ENCODE measurements at places on chromosomes 7 and 10. TPM values are rescaled to one million over a fixed set of nuclear protein-coding genes. Genes with fewer than 3 reads are reported as not detected.

The TEX47 gene
- not detected for total RNA-seq

The POLL gene
- total RNA-seq: 21.2 TPM

The FFAR4 gene
- total RNA-seq: not detected

The ITIH5 gene
- total RNA-seq: 4.1 TPM

The MKI67 gene
- total RNA-seq: 17.1 TPM

The FZD1 gene
- total RNA-seq: 24.3 TPM

The COG5 gene
- 56.6 TPM for total RNA-seq

The SPAM1 gene
- not detected for total RNA-seq

The HOXA2 gene
- total RNA-seq: 8.3 TPM

The ARHGAP22 gene
- 8.8 TPM for total RNA-seq

The CYP2C19 gene
- total RNA-seq: 0.12 TPM

The COL1A2 gene
- 12,302 TPM for total RNA-seq

The PALS2 gene
- 30.4 TPM for total RNA-seq

The PDZD7 gene
- 1.8 TPM for total RNA-seq

The AIFM2 gene
- total RNA-seq: 10.0 TPM

The OAT gene
- 151 TPM for total RNA-seq

The PCDH15 gene
- total RNA-seq: 0.12 TPM

The TMEM184A gene
- 0.22 TPM for total RNA-seq

The WDR86 gene
- total RNA-seq: not detected

The MRC1 gene
- total RNA-seq: not detected

The FAM25G gene
- not detected for total RNA-seq

The FGF8 gene
- not detected for total RNA-seq

The SGMS1 gene
- total RNA-seq: 22.6 TPM

The SEPTIN14 gene
- total RNA-seq: not detected

The CHN2 gene
- 0.56 TPM for total RNA-seq

Measured in chondrocyte (in vitro differentiated cells).